ENCODE measurements at places on chromosomes 2 and 18.

- DNase-seq, result no peak
Observed at GRCh38 chr2:160491911-160492371, 1.7 kb downstream of the RBMS1 start.

GRCh38 chr18:31064130-31064529 lies 21.6 kb upstream of the DSC3 start:
- no peak for DNase-seq

DNA sequence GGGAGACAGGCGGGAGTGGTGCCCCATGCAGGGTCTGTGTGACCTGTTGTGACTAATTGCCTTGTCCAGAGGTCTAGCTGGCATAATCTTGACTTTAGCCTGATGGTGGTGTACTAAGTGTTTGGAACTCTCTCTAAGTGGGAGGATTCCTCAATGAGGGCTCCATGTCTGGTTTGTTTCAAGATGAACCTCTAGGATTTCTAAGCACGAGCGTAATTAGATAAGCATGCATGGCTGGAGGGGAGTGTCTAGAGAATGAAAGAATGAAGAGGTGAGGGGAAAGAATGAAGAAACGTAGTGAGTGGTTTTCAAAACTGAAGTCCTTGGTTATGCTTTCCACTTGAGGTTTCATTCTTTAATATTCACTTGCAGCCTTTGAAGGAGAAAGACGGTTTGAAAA lies 833.2 kb upstream of the GYPC start:
- DNase-seq, result no peak

GRCh38 chr2:99101697-99102096 lies 39.8 kb upstream of the C2orf15 start:
- no peak for DNase-seq

GRCh38 chr2:202115479-202115971 lies 42.5 kb downstream of the KIAA2012 start:
- DNase-seq, result no peak

GRCh38 chr2:69007169-69007568 lies 5.8 kb upstream of the ANTXR1 start:
- no peak for DNase-seq

DNA sequence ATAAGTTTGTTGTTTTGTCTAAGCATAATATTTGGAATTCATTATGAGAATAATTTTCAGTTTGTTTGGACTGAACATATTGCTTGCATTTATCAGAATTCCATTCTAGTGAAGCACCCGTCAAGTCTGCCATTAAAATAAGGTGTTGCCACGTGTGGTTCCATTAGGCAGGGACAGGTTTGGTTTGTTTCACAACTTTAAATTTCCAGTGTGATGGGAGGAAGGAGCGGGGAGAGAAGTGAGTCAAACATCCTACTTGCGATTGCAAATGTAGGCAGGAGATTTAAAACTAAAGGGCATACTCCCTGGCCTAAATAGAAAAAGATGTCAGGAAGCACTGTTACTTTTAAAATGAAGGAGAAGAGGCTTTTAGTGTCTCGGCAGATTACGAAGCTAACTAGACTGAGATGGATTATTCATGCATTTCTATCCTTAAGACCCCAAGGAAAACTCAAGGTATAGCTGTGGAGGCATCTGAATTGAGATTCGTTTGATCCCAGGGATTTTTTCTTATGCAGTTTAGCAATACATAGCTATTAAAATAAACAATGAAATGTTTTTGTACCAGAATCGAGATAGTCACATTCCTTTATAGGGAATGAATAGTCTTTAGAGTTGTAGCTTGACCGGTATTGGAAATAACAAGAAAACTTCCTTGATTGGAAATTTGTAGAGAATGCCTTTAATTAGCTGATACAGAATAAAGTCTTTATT lies 19.8 kb downstream of the GRHL1 start:
- no peak for DNase-seq

- no peak for DNase-seq
Observed at GRCh38 chr2:58137221-58137620, 90.6 kb downstream of the VRK2 start.

GRCh38 chr2:223970343-223971128 lies 13.3 kb downstream of the MRPL44 start:
- no peak for DNase-seq

- no peak for DNase-seq
Observed at GRCh38 chr2:159252905-159253304, 33.6 kb downstream of the WDSUB1 start.

DNA sequence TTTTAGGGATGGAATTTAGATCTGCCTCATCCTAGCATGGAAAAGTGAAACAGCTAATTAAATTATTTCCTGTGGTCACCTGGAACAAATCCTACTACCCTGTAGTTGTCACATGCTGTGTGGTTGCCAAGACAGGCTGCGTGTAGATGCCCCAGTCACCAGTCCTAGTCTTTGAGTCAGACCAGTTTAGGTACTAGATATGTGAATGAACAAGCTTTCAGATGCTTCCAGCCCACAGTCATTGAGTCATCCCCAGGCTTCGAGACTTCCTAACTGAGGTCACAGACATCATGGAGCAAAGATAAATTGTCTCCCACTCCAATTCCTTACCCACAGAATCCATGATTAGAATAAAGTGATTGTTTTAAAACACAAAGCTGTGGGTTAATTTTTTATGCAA lies 35.8 kb upstream of the GRB14 start:
- no peak for DNase-seq

DNA sequence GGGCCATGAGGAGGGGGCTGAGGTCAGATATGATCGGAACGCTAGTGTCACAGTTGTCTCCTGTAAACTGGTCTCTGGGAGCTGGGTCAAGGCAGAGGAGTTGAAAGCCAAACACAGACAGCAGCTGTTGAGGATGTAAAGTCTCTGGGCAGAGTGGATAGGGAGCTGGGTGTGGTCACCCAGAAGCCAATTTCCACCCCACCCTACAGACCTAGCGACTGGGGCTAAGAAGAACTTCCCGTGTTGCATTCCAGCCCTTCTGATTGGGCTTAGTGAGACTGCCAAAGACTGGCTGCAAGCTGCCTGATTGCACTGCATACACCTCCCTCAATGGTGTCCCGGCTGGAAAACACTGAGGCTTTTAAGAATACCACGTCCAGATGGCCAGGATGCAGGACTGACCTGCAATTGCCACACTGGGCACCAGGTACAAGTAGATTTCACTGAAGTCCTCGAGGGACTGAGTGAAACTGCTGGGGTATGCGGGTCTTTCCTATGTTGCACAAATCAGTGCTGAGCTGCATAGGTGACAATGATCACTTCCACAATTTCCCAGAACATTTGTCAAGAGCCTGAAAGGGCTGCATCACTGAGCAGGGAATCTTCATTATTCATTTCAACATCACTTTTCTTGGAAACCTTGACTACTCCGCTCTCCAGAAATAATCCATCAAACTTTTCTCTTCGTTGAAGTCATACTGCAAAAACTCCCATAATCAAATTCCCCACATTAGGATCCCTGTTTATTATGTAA lies 43.1 kb upstream of the EML4 start:
- no peak for DNase-seq

GRCh38 chr18:47120428-47120827 lies 29.9 kb downstream of the HDHD2 start:
- DNase-seq, result no peak

DNA sequence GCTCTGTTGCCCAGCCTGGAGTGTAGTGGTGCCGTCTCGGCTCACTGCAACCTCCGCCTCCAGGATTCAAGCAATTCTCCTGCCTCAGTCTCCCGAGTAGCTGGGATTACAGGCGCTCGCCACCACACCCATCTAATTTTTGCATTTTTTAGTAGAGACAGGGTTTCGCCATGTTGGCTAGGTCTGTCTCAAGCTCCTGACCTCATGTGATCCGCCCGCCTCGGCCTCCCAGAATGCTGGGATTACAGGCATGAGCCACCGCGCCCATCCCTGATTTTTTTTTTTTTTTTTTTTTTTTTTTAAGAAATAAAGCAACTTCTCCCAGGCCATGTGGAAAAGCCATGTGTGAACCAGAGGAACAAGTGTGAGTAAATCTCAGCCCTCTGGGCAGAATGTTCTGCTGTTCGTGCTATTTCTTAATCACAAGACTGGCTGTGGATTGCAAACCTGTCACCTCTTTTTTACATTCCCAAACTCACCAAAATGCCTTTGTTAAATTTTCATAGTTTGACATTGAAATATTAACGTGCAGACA lies 6.4 kb upstream of the SH3BP4 start:
- DNase-seq, result no peak

DNA sequence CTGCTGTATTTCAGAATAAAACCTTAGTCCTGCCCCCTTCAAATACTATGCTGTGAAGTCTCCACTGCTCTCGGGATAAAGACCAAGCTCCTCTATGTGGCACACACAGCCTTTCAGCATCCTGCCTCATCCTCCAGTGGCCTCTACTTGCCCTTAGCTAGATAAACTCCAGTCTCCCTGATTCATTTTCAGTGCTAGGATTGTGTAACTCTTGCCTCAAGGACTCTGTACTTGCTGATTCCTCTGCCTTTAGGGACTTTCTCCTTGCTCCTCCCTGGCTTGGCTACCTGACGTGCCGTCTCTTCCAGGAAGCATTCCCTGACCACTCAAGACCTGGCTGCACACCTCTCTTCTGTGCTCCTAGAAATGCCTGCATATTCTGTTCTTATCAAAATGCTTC lies 416.7 kb downstream of the MTX2 start:
- no peak for DNase-seq

DNA sequence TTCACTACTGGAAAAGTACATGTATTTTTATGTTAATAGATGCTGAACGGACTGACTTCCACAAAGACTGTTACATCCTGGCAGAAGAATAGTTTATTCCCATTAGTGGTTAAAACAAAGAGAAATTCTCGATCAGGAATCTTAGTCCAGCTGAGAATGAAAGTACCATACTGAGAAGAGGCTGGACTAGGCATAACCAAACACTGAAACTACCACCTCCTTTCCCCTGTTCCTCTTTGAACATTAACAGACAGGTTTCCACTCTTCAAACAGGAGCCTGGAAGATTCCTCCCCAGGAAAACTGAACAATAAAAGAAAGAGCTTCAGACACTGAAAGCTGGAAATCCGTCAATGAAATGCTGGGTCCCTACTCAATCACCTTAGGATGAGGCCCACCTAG lies 25.8 kb downstream of the LDAH start:
- no peak for DNase-seq

- DNase-seq, result no peak
Observed at GRCh38 chr18:10909724-10910123, 239.6 kb downstream of the PIEZO2 start.

DNA sequence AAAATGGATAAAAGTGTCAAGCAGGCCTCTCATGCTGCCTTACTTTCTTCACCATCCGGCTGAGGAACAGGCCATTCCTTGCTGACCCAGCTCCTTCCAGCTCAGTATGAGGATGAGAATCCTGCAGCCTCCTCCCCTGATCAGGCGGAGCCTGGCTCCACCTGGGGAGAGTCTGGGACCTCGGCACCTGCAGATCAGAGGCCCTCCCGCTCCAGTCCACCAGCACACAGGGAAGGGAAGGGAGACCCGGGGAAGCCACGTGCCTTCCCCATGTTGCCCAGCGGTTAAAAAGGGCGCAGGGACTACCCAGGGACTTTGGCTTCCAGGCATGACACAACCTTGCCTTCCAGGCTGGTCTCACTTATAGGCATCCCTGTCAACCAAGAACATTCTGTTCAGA lies 172.0 kb downstream of the NDUFA10 start:
- DNase-seq, result no peak

GRCh38 chr2:227280895-227281294 lies 44.2 kb upstream of the MFF start:
- DNase-seq, result no peak

DNA sequence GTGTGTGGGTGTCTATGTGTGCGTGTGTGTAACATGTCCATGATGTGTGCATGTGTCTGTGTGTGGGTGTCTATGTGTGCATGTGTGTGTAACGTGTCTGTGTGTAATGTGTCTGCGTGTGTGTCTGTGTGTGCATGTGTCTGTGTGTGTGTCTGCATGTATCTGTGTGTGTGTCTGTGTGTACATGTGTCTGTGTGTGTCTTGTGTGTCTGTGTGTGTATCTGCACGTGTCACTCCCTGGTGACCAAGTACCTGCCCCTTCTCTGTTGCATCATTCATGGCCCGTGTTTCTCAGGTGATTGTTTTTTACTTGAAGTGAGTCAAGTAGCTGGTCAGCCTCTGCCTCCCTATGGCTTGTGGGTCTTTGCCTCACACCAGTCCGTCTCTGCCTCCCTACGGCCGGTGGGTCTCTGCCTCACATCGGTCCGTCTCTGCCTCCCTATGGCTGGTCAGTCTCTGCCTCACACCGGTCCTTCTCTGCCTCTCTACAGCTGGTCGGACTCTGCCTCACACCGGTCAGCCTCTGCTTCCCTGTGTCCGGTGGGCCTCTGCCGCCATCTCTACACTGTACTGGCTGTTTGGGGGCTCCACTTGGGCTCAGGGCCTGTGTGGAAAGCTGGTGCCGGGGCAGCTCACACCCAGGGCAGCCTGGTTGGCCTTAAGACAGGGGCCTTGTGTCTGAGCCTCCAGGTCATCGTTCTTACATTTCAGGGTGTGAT lies 31.6 kb downstream of the KCNG2 start:
- no peak for DNase-seq

- DNase-seq, result no peak
Observed at GRCh38 chr2:1931003-1931914, 186.9 kb upstream of the PXDN start.

GRCh38 chr18:26227051-26227670 lies 916 bp downstream of the TAF4B start:
- no peak for DNase-seq

All from iPS DF 19.7 (cell line).